NCI-H526 treated with DMSO at 0.1 percent for 48 hours (cell line): ENCODE measurements at places on chromosomes 13 and 19.

DNA sequence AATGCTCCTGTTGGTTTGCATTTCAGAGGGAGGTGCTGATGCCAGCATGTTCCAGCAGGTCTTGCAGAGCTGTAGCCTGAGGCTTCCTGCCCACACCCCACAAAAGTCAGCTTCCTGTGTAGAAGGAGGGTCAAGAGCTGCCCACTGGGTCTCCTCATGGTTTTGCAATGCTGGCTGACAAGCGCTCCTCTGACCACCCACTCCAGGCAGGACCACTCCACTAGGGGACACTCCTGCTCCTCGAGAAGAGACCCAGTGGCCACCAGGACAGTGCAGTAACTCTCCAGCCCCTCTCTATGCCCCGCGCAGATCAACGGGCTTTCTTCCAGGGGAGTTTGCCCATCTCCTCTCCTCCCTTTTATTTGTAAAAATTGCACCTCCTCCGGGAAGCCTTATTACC lies 72.9 kb upstream of the UQCRFS1 start:
- DNase-seq, result peak; percentile 46

GRCh38 chr19:46296722-46297461 lies at the start of gene HIF3A:
TSS of gene HIF3A (plus strand) at chr19:46297042. CDS start at chr19:46297077, 35 bp downstream.
- no peak for DNase-seq

GRCh38 chr13:48535766-48536165 lies 2.9 kb upstream of the RCBTB2 start:
- DNase-seq, result no peak

DNA sequence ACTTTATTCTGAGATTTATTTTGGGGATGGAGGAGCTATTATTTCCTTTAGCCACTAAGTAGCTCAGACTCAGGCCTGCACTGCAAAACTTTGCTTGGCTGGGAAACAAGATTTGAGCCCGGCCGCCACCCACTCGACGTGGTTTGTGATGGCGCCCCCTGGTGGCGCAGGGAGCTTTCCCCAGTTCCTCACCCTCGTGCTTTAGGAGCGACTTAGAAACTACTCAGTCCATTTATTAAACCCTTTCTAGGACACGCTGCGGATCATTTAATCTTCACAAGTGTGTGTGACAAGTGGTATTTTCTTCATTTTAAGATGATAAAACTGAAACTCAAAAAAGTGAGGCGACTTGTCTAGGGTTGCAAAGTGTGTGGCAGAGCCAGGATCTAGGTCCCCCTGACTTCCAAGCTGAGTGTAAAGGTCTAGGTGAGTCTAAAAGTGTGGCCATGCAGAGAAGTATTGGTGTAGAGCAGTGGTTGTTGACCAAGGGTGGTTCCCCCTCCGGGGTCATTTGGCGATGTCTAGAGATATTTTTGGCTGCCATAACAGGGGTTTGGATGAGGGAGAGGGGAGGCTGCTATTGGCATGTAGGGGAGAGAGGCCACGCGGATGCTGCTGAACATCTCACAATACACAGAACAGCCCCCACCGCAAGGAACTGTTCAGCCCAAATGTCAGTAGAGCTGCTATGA lies 2.2 kb downstream of the CXCL17 start:
- DNase-seq, result peak; percentile 45

GRCh38 chr19:48363500-48363809 lies 285 bp downstream of the TMEM143 start:
- peak; percentile 36 for DNase-seq

DNA sequence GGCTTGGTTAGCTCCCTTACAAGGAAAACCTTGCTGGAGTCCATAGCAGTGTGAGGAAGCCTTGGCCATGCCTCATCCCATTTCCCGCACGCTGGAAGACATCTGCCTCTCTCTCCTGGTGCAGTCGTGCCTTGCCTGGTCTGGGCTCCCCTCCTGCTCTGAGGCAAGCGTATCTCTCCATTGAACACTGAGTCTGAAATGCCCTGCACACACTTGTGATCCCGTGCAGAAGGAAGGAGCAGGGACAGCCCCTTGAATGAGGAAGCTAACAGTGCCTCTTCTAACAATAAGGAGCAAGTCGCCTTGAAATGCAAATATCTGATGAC lies 407 bp upstream of the ZNF440 start:
- DNase-seq, result no peak

- DNase-seq, result no peak
Observed at GRCh38 chr13:106593132-106593531, 25.2 kb upstream of the ARGLU1 start.

DNA sequence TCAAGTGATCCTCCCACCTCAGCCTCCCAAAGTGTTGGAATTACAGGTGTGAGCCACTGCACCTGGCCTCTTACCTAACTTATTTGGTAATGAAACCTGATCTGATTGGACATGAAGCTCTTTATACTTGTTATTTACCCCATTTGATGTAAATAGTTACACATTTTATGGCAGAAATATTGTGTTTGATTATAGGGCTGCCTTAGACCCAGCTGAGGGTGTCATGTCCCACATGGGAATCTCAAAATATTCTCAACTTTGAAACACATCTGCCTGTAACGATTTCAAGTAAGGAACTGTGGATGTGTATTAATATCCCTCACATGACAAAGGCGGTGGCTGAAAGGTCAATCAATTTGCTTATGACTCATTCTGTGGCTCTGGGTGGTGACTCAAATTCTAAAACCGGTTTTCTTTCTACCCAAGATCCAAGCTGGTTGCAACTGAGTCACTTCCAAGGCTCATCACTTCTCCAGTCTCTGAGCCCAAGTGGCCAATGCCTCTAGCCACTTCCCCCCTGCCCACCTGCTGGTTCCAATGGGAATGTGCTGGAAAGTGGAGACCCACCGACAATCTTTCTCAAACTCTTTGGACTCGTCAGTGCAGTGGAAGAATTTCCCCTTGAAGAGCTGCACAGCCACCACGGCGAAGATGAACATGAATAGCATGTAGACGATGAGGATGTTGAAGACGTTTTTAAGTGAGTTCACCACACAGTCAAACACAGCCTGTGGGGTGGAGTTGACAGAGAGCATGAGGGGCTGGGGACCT lies 110.9 kb downstream of the IER2 start:
- DNase-seq, result no peak

DNA sequence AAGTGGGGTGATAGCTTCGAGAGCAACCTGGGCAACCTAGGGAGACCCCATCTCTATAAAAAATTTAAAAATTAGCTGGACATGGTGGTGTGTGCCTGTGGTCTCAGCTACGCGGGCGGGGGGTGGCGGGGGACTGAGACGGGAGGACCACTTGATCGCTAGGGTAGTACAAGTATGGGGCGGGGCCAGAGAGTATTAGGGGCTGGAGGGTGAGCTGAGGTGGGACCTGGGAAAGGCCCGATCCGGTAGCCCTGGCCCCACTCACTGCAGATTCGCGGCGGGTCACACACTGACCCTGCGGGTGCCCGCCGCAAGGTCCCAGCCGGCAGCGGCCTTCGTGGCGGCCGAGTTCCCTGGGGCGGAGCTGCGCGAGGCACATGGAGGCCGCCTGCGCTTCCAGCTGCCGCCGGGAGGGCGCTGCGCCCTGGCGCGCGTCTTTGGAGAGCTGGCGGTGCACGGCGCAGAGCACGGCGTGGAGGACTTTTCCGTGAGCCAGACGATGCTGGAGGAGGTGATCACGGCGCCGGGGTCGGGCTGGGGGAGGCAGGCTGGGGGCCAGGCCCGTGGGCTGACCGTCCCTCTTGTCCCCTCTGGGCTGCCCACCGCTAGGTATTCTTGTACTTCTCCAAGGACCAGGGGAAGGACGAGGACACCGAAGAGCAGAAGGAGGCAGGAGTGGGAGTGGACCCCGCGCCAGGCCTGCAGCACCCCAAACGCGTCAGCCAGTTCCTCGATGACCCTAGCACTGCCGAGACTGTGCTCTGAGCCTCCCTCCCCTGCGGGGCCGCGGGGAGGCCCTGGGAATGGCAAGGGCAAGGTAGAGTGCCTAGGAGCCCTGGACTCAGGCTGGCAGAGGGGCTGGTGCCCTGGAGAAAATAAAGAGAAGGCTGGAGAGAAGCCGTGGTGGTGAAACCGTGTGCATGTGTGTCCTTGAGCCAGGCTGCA lies 2.0 kb upstream of the ARHGAP45 start:
- no peak for DNase-seq

DNA sequence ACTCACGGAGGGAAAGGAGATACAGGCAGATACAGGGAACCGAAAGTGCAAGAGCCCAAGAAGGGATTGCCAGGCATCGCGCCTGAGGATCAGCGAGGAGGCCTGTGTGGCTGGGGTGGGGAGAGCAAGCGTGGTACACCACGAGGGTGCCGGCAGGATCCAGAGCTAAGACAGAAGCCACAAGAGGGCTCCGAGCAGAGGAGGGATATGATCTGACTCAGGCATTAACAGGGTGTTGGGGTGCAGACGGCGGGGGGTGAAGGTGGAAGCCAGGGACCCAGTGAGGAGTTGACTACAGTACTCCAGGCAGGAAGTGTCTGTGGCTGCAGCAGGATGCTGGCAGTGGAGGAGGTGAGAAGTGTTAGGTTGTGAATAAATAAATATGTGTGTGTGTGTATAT lies 5.4 kb upstream of the PPP1R37 start:
- no peak for DNase-seq

GRCh38 chr13:71516521-71516920 lies 350.5 kb downstream of the DACH1 start:
- no peak for DNase-seq

- no peak for DNase-seq
Observed at GRCh38 chr13:47555235-47555634, 445.8 kb downstream of the SUCLA2 start.

- peak; percentile 33 for DNase-seq
Observed at GRCh38 chr13:33799950-33800592, 17.9 kb upstream of the RFC3 start.

DNA sequence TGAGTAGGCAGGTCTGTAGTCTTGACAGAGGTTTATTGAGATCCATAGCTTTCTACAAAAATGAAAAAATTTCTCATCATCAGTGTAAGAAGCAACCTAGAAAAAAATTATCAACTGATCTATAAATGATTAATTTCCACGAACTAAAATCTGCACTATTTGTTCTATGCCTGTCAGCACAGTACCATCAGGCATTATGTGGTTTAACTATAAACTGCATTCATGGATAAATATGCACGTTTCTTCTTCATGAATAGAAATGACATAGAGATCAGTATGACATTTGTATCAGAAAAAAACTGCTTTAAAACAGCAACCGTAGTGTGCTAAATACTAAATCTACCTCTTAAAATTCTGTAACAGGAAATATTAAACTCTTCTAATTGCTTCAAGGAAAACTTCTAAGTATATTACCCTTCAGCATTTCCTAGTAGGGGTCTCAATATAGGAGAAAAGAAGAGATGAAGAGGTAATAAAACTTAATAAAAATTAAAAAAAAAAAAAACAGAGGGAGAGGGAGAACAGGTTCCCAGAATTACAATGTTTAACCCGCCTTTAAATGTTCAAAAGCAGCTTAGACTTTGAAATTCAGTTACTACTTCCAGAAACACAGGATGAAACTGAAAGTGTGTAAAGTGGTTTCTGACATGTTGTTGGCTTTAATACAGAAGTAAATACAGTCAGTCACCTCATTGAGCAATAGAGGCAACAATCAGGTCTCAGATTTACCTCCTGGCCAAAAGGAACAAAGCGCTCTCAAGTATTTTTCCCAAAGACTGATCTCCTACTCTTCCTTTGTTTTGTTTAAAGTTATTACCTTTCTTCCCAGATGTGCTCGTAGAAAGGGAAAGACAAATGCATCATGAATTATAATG lies 144.4 kb downstream of the DIAPH3 start:
- DNase-seq, result no peak

DNA sequence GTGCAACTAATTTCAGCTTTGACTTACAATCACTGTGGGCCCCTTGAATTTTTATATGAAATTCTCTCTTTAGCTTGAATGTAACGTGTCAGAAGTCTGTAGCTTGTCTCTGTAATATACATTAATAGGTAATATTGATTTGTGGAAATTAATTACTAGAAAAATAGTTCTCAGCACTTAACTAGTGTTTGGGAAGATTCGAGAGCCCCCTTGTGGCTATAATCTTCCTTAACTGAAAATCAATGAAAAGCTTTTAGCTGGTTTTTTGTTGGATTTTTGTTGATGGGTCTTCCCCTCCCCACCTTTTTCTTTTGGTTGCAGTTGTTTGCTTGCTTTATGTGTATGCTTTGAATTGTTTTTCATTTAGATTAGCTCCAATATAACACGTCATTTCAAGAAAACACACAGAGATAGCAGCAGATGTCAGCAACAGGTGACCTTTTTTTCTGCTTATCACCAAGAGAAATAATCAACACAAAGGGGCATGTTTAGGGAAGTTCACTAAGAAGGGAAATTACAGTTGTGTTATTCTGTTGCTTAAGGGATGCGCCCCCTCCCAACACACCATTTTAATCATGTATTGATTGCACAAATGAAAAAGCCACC lies 176.8 kb downstream of the OXGR1 start:
- peak; percentile 32 for DNase-seq

DNA sequence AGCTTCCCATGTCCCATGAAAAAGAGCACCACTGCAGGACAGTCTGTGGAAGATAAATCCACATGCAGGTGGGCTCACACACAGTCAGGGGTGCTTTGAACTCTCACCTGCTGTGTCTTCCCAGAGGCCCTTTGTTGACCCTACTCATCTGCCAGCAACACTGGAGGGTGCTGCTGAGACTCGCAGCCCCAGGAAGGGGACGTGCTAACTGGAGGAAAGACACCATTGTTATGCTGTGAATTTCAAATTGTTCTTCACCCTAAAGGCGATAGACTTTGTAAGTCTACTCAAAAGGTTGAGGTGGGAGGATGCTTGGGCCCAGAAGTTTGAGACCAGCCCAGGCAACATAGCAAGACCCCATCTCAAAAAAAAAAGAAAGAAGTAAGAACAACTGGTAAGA lies 107.3 kb upstream of the SERP2 start:
- no peak for DNase-seq

- peak; percentile 9 for DNase-seq
Observed at GRCh38 chr19:58395979-58396627, 647 bp downstream of the RNF225 start.

GRCh38 chr19:5933391-5934068 lies 19.5 kb downstream of the CAPS start:
- no peak for DNase-seq
